ENCODE measurements at places on chromosomes 6 and 20.

DNA sequence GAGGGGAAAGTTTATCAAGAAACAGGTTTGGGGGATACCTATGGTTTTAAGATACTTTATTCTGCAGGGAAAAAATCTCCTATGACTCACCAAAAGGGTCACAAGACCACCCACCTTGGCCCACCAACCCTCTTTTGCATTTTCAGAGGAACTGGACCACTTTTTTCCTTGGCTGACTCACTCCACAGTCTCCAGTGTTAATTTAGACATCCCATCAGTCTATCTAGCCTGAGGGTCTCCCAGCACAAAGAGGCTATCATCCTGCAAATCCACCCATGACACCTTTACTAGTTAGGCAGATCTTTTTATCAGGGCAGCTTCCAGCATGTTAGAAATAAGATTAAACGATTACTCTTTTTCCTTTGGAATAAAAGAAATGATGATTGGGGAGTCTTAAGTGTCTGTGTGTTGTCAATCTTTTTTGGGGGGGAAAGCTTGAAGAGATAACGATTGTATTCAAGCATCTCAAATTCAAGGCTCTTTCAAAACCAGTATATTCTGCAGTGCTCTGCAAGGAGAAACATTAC lies 138.1 kb upstream of the RIN2 start:
- H3K4me3 ChIP-seq = no peak overlapping the region
- H3K36me3 ChIP-seq = no peaks in the 10 kb centered on the region
- H3K27me3 ChIP-seq = no peaks in the 10 kb centered on the region

- no peaks in the 10 kb centered on the region for H3K36me3 ChIP-seq
- H3K4me3 ChIP-seq = no peak overlapping the region
- DNase-seq = no peak
- no peaks in the 10 kb centered on the region for H3K4me1 ChIP-seq
- H3K27me3 ChIP-seq = no peaks in the 10 kb centered on the region
- H3K27ac ChIP-seq = no peak overlapping the region
Observed at GRCh38 chr6:125245109-125245508, 56.7 kb downstream of the HDDC2 start.

DNA sequence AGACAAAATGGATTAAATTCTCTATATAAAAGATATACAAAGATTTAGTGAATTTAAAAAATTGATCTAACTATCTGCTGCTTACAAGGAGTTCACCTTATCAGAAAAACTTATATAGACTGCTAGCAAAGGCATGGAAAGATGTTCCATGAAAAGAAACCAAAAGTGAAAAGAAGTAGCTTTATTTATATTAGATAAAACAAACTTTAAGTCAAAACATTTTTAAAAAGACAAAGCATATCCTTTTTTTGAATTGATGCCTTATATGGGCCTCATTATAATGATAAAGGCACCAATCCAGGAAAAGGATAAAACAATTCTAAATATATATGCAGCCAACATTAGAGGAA lies 334.2 kb downstream of the MEI4 start:
- no peaks in the 10 kb centered on the region for H3K27me3 ChIP-seq

DNA sequence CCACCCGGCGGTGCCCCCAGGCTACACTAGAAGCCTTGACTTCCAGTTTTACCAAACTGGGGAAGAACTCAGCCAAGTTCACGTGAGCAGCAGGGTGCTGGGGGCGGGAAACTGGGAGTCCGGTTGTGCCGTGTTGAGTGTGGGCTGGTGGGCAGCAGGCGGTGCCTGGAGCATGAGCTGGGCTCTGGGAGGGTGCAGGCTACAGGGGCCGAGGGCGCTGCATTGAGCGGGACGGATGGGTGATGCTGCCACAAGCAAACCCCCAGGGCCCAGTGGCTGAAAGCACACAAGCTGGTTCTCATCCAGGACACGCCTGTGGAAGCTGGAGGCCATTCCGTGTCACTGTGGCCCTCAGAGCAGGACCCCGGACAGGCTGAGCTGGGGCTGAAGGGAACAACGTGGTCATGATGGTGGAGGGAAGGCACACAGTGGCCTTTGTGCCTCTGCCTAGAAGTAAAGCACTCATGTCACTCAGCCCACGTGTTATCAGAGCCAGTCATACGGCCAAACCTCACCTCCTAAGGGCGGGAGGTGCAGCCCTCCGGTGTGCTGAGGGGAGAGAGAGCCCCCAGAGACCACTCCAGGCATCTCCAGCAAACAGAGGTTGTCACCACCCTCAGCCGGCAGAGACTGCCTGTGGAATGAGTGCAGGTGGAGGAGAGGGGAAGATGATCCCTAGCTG lies 29.5 kb downstream of the RBM38 start:
- no peak for DNase-seq
- H3K36me3 ChIP-seq = no peaks in the 10 kb centered on the region
- H3K4me3 ChIP-seq = no peak overlapping the region
- H3K27ac ChIP-seq = no peak overlapping the region
- H3K4me1 ChIP-seq = peaks cover 3% of the 10 kb centered on the region
- no peaks in the 10 kb centered on the region for H3K27me3 ChIP-seq

GRCh38 chr20:57627339-57627738 lies 7.1 kb upstream of the ZBP1 start:
- no peak for DNase-seq
- no peaks in the 10 kb centered on the region for H3K27me3 ChIP-seq
- H3K27ac ChIP-seq = peak overlapping the region; percentile 78
- H3K4me3 ChIP-seq = peak overlapping the region; percentile 12
- peaks cover 15% of the 10 kb centered on the region for H3K4me1 ChIP-seq

DNA sequence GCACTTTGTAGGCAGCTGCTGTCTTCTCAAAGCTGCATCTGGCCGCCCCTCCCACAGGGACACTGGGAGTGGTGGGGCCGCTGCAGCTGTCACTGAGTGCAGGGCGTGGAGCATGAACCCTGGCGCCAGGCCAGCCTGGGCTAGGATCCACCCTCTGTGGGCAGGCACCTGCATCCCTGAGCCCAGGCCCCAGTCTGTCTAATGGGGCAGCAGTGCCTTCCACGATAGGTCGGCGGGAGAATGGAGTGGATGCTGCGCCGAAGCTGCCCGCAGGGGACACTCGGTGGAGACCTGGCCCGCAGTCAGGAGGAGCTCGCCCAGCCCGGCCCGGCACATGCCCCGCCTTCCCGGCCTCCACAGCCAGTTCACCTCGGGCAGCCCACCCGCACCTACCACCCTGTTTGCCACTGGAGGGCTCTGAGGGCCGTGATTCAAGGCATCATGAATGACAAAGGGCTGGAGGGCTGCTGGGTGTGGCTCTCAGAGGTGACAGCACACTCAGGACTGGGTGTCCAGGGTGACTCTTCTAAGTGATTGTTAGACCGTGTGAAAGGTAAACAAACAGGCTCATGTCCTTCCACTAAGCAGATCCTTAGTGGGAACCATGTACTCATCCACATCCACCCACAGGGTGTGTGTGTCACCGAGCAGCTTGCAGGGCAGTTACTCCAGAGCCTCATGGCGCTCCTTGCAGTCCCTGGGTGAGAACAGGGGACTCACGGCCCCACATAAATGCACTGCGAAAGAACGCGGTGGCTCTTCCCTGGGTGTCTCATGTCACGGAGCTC lies 133.9 kb downstream of the AGPAT4 start:
- H3K27me3 ChIP-seq = no peaks in the 10 kb centered on the region
- no peaks in the 10 kb centered on the region for H3K36me3 ChIP-seq
- no peaks in the 10 kb centered on the region for H3K4me1 ChIP-seq
- H3K4me3 ChIP-seq = no peak overlapping the region
- peak; percentile 20 for DNase-seq

GRCh38 chr6:70304616-70305015 lies 1.7 kb upstream of the COL9A1 start:
- H3K4me3 ChIP-seq = no peak overlapping the region
- H3K27ac ChIP-seq = no peak overlapping the region
- H3K27me3 ChIP-seq = peaks cover 2% of the 10 kb centered on the region
- no peak for DNase-seq

DNA sequence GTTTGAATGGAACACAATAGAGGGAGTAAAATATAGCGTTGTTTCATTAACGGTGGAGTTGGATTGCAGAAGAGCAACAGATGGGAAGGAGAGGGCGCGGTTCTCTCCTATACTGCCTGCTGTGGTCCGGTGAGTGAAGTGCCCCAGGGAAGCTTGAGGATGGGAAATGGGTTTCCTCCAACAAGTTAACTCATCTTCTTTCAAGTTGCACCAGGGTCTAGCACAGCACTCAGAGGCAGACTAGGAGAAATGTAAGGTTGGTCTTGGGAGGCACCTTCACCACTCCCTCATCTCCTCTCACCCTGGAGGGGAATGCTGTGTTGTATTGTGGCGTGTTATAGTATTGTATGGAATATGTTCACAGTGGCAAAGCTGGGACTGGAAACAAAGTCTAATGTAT lies 96.9 kb upstream of the SLC24A3 start:
- no peak for DNase-seq
- H3K4me3 ChIP-seq = no peak overlapping the region
- H3K27me3 ChIP-seq = no peaks in the 10 kb centered on the region
- no peaks in the 10 kb centered on the region for H3K36me3 ChIP-seq
- H3K4me1 ChIP-seq = no peaks in the 10 kb centered on the region

DNA sequence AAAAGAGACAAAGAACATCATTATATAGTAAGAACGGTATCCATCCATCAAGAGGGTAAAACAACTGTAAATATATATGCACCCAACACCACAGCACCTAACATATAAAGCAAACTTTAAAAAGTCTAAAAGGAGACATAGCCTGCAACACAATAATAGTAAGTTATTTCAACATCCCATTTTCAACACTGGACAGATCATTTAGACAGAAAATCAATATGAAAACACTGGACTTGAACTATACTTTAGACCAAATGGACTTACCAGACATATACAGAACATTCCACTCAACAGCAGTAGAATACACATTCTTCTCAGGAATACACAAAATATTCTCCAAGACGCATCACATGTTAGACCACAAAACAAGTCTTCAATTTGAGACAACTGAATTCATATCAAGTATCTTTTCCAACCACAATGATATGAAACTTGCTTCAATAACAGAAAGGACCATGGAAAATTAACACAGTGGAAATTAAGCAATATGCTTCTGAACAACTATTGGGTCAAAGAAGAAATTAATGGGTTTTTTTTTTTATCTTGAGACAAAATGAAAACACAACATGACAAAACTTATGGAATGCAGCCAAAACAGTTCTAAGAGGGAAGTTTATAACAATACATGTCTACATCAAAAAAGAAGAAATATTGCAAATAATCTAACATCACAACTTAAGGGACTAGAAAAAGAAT lies 23.9 kb upstream of the ASF1A start:
- DNase-seq = no peak
- no peaks in the 10 kb centered on the region for H3K27me3 ChIP-seq
- no peak overlapping the region for H3K4me3 ChIP-seq
- no peak overlapping the region for H3K27ac ChIP-seq
- no peaks in the 10 kb centered on the region for H3K36me3 ChIP-seq

DNA sequence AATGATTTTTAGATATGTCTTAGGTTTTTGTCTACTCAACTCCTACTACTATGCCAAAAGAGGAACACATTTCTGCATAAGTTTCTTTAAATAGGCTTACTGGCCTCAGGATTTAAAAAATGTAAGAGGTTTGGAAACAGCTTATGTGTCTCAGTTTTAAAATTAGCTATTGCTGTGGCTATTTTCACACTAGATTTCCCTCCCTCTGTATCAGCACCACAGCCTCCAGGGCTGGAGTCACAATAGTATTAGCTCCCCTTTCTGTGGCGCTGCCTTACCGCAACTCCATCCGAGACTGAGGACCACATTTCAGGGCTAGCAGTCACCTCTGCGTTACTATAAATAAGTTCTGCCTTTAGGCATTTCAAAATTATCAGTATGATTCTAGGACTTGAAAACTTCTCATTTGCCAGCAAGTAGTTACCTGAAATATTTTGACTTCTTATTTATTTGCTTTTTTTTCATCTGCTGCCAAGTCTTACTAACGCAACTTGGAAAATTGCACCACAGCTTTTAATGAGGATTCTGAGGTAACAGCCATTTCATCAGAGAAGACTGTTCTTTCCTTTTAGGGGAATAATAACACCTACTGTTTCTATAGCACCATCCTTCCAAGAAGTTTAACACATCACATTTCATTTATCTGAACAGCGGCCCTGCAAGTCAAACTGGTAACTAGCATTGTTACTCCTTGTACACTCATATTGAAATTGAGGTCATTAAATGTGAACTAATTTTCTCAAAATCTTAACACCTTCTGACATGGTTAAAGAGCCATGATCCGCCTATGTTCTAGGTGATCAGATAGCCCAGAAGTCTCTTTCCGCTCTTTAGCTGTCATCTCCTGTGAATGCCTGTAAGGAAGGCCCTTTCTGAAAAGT lies 105.9 kb downstream of the GJA10 start:
- DNase-seq = no peak
- H3K4me3 ChIP-seq = no peak overlapping the region
- no peaks in the 10 kb centered on the region for H3K27me3 ChIP-seq
- no peaks in the 10 kb centered on the region for H3K4me1 ChIP-seq
- peaks cover 3% of the 10 kb centered on the region for H3K36me3 ChIP-seq
- no peak overlapping the region for H3K27ac ChIP-seq

- no peaks in the 10 kb centered on the region for H3K36me3 ChIP-seq
- no peak overlapping the region for H3K4me3 ChIP-seq
- no peak for DNase-seq
- H3K27ac ChIP-seq = no peak overlapping the region
- H3K4me1 ChIP-seq = no peaks in the 10 kb centered on the region
- no peaks in the 10 kb centered on the region for H3K27me3 ChIP-seq
Observed at GRCh38 chr6:109087661-109088264, 6.9 kb downstream of the SESN1 start.

GRCh38 chr6:15341311-15342001 lies 95.6 kb downstream of the JARID2 start:
- peaks cover 11% of the 10 kb centered on the region for H3K4me1 ChIP-seq
- no peak overlapping the region for H3K27ac ChIP-seq
- no peaks in the 10 kb centered on the region for H3K36me3 ChIP-seq

- H3K4me1 ChIP-seq = no peaks in the 10 kb centered on the region
- H3K27ac ChIP-seq = peak overlapping the region; percentile 62
- peak overlapping the region; percentile 42 for H3K4me3 ChIP-seq
- DNase-seq = peak; percentile 70
Observed at GRCh38 chr6:13711324-13711732, 307 bp downstream of the RANBP9 start.

DNA sequence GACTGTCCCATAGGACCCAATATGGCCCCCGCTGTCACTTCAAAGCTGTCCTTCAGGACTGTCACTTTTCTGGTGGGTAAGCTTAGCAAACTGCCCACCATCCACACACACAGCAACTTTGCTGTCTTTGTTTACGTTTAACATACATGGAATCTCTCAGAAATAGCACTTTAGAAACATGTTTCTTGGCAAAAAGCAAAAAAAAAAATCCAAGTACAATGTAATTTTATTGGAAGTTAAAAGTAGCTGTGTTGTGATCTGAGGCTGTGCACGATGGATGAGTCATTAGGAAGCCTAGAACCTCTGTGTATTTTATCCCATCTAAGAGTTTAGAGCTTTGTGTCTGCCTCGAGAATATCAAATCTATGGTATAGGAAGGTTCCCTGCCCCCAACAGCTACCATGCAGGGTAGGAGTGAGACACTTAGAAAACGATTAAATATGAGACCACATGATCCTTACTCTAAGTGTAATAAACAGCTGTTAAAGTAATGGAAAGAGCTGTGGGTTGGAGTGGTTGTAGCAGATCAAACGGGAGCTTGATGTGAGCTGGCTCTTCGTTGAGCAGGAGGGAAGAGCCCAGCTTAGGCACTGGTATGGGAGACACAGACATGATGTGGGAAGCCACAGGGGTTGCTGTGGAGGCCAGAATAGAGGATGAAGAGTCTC lies 119.5 kb downstream of the PLEKHG1 start:
- H3K4me1 ChIP-seq = no peaks in the 10 kb centered on the region
- DNase-seq = no peak
- H3K36me3 ChIP-seq = no peaks in the 10 kb centered on the region
- H3K4me3 ChIP-seq = no peak overlapping the region
- no peaks in the 10 kb centered on the region for H3K27me3 ChIP-seq
